Uterus (tissue), 4 donors: ENCODE measurements at places on chromosomes 12 and 14. TPM values are rescaled to one million over a fixed set of nuclear protein-coding genes. Genes with fewer than 3 reads are reported as not detected.

GRCh38 chr14:35366056-35366451, 38.5 kb downstream of the NFKBIA start:
- no peak overlapping the region for H3K4me3 ChIP-seq
- no peaks in the 10 kb centered on the region for H3K36me3 ChIP-seq
- DNase-seq, result no peak
- H3K4me1 ChIP-seq, result peaks cover 7% of the 10 kb centered on the region
- H3K27me3 ChIP-seq, result no peaks in the 10 kb centered on the region

GRCh38 chr14:54104601-54105145, 148.0 kb upstream of the BMP4 start:
- H3K27me3 ChIP-seq, result no peaks in the 10 kb centered on the region
- no peaks in the 10 kb centered on the region for H3K36me3 ChIP-seq
- no peak overlapping the region for H3K27ac ChIP-seq
- no peak overlapping the region for H3K4me3 ChIP-seq
- DNase-seq, result no peak
- H3K4me1 ChIP-seq, result no peaks in the 10 kb centered on the region

GYS2 gene
- total RNA-seq, result not detected

DNA sequence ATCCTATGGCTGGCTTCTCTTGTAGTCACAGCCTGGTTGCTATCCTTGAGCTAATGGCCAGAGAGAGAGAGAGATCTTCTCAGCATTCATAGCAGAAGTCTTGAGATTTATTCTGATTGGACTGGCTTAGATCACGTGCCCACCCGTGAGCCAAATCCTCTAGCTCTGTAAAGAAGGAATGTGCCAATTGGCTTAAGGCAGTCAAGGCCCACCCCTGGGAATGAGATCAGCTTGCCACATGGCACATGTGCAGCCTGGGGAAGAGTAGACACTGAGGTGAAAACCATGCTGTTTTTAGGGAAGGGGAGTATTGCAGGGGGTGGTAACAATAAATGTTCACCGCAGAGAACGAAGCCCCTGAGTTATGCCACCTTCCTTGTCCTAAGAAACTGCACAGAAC, 36.3 kb downstream of the PLEKHG7 start:
- H3K4me1 ChIP-seq, result no peaks in the 10 kb centered on the region
- no peak overlapping the region for H3K27ac ChIP-seq

DNA sequence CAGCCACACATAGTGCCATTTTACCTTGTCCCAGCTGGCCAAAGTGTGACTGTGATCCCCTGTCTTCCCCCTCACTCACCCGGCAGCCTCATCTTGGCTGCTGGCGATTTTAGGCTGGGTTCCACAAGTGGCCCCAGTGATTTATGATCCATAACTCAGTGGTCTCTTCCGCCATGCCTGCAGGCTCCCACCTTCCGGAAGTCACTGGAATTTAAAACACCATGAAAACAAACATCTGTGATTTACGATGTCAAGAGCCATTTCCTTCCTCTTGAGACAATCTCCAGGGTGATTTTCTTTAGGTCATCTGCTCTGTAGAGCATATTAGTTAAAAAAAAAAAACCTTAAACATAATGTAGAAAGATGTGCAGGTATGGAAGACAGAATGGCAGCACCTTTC, 282.3 kb downstream of the CACNA1C start:
- no peak overlapping the region for H3K4me3 ChIP-seq
- no peaks in the 10 kb centered on the region for H3K27me3 ChIP-seq
- peak overlapping the region; percentile 92 for H3K27ac ChIP-seq

DNA sequence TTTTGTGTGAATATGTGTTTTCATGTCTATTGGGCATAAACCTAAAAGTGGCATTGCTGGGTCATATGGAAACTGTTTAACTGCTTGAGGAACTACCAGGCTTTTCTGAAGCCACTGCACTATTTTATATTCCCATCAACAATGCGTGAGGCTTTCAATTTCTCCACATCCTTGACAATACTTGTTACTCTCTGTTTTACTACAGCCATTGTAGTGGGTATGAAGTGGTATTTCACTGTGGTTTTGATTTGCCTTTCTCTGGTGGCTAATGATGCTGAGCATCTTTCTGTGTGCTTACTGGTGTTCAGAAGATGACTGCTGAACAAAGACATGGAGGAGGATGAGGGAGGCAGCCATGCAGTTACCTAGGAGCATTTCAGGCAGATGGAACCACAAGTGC, 13.2 kb upstream of the TDG start:
- no peaks in the 10 kb centered on the region for H3K27me3 ChIP-seq
- no peak overlapping the region for H3K4me3 ChIP-seq
- no peak overlapping the region for H3K27ac ChIP-seq
- H3K36me3 ChIP-seq, result no peaks in the 10 kb centered on the region

- H3K27ac ChIP-seq, result no peak overlapping the region
- DNase-seq, result no peak
- H3K27me3 ChIP-seq, result no peaks in the 10 kb centered on the region
- H3K4me1 ChIP-seq, result no peaks in the 10 kb centered on the region
- no peak overlapping the region for H3K4me3 ChIP-seq
- H3K36me3 ChIP-seq, result no peaks in the 10 kb centered on the region
Measured at GRCh38 chr12:54162741-54163140, 26.0 kb downstream of the SMUG1 start.

RIN3 gene
- total RNA-seq, result 6.2 TPM

DNA sequence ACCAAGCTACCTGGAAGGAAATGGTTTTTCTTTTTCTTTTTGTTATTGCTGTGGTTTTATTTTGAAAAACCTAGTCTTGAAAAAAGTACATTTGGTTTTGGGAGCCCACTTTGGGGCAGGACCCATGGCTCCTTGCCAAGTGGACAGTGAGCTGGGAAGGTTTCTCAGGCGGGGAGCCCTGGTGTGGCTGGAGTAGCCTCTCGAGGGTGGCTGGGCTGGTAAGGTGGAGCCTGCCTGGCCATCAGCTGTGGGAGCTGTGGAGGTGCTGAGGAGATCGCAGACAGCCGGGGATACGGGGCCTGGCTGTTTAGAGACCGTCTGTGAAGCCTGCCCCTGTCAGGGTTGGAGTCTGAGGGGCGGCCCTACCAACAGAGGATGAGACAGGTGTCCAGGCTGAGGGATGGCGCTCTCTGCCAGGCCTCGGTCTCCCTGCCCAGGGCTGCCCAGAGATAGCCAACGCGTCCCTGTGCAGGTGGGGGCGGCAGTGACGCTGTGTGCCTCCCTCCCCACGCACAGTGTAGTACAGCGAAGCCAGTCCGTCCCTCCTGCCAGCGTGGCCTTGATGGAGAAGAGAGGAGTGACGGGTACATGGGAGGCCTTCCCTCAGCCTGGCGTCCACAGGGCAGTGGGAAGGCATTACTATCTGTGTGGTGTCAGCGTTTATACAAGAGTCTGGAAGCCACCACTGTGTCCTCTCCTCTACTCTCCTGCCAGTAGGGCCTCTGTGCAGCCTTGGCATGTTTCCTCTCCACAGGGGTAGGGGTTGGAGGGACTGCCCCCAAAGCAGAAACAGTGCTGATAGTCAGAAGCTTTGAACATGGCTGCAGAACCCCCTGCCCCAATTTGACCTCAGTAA, 5.9 kb downstream of the RIN3 start:
- no peak overlapping the region for H3K4me3 ChIP-seq
- H3K36me3 ChIP-seq, result no peaks in the 10 kb centered on the region
- no peak overlapping the region for H3K27ac ChIP-seq
- DNase-seq, result no peak
- H3K4me1 ChIP-seq, result no peaks in the 10 kb centered on the region

GRCh38 chr14:60326274-60326673, 77.3 kb downstream of the PPM1A start:
- H3K27me3 ChIP-seq, result no peaks in the 10 kb centered on the region
- no peak overlapping the region for H3K27ac ChIP-seq
- H3K36me3 ChIP-seq, result no peaks in the 10 kb centered on the region
- H3K4me1 ChIP-seq, result no peaks in the 10 kb centered on the region
- no peak overlapping the region for H3K4me3 ChIP-seq

NUAK1 gene
- total RNA-seq, result 9.4 TPM

GRCh38 chr12:124242529-124243065, 52.3 kb upstream of the RFLNA start:
- H3K27me3 ChIP-seq, result no peaks in the 10 kb centered on the region
- H3K4me1 ChIP-seq, result no peaks in the 10 kb centered on the region
- no peak overlapping the region for H3K4me3 ChIP-seq

GRCh38 chr14:81523616-81524015, 10.0 kb downstream of the SEL1L start:
- no peak for DNase-seq
- no peak overlapping the region for H3K27ac ChIP-seq
- H3K36me3 ChIP-seq, result no peaks in the 10 kb centered on the region
- H3K27me3 ChIP-seq, result no peaks in the 10 kb centered on the region

GRCh38 chr14:101181446-101182313, 278.2 kb upstream of the RTL1 start:
- H3K36me3 ChIP-seq, result no peaks in the 10 kb centered on the region
- no peaks in the 10 kb centered on the region for H3K27me3 ChIP-seq
- H3K27ac ChIP-seq, result no peak overlapping the region
- H3K4me1 ChIP-seq, result no peaks in the 10 kb centered on the region
- no peak overlapping the region for H3K4me3 ChIP-seq

NPC2 gene
- 261 TPM for total RNA-seq

DEGS2 gene
- total RNA-seq, result 26.6 TPM

DNA sequence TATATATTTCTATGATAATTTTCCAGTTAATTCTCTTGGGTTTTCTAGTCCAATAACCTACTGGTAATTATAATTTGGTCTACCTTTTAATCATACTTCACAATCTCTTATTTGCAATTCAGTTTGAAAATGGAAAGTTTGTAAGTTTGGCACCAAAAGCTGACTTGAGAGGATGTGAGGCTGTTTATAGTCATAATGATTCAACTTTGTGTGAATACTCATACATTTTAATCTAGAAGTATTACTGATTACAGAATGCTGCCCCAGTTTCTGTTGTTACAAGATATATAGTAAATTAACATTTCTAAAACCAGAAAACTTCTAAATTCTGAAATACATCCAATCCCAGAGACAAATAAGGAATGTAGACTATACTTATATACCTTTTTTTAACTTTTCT, 158.2 kb downstream of the SLC38A4 start:
- no peak for DNase-seq
- no peak overlapping the region for H3K27ac ChIP-seq
- H3K36me3 ChIP-seq, result no peaks in the 10 kb centered on the region
- no peaks in the 10 kb centered on the region for H3K4me1 ChIP-seq
- no peaks in the 10 kb centered on the region for H3K27me3 ChIP-seq
- no peak overlapping the region for H3K4me3 ChIP-seq

DNA sequence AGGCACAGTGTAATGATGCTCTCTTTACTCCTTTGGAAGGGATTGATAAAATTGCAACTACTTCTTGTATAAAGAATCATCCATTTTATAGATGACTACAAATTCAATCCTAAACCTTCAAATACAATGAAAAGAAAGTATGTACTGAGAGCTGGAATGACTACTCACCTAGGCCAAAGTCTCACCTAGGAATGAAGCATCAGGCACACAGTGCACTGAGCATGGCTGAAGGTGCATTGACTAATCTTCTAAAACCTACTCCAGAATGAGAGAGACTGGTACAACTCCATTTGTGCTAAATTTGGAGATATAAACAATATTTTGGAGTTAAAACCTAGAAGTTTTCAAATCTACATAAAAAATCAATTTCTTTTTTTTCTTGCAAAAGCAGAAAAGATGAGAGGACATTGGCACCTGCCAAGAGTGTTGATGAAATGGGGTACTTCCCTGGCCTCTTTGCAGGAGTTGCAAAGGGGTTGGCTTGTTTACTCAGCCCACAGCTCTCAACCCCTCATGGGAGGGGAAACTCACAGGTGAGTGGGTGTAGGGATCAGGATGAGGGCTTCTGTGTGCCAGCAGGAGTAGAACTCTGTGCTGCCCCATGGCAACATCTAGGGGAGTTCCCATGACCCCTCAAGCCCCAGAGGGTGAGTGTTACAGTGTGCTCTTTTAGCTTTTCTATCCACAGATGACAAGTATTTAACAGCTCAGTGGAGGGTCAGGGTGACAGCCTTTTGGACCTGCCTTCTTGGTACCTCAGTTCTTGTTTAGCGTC, 31.3 kb downstream of the CLECL1 start:
- H3K27ac ChIP-seq, result no peak overlapping the region
- no peak overlapping the region for H3K4me3 ChIP-seq
- no peaks in the 10 kb centered on the region for H3K36me3 ChIP-seq
- H3K4me1 ChIP-seq, result no peaks in the 10 kb centered on the region

GRCh38 chr14:72736786-72737559, 156.9 kb downstream of the DPF3 start:
- H3K4me1 ChIP-seq, result no peaks in the 10 kb centered on the region
- no peak overlapping the region for H3K4me3 ChIP-seq
- H3K36me3 ChIP-seq, result no peaks in the 10 kb centered on the region
- DNase-seq, result no peak

DNA sequence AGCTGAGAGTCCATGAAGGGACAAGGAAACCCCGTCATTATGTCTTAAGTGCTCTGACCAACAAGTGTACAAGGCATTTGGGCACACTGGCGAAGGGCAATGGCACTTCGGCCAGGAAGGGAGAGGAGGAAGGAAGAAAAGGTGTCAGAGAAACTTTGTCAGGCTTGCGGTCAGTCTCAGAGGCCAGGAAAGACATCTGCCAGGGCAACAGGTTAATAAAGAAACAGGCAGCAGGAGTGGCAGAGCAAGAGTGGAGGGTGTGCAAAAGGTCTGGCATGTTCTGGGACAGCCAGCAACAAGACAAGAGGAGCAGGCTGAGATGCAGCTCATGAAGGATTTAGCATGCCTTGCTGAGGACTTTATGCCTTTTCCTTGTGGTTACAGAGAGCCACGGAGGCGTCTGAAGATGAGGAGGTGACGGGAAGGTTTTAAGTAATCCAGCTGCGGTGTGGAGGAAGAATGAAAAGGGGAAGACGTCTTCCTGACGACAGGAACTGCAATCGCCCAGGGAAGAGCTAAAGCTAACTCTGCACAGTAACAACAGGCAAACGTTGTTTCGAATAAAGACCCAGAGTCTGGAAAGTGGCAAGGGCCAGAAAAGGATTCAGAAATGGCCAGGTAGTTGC, 13.1 kb downstream of the APPL2 start:
- H3K4me3 ChIP-seq, result no peak overlapping the region
- peak overlapping the region; percentile 46 for H3K27ac ChIP-seq
- H3K36me3 ChIP-seq, result no peaks in the 10 kb centered on the region

TMEM179 gene
- not detected for total RNA-seq

GRCh38 chr12:112945515-112945914, 7.2 kb downstream of the OAS3 start:
- H3K4me1 ChIP-seq, result no peaks in the 10 kb centered on the region
- no peak for DNase-seq

DNA sequence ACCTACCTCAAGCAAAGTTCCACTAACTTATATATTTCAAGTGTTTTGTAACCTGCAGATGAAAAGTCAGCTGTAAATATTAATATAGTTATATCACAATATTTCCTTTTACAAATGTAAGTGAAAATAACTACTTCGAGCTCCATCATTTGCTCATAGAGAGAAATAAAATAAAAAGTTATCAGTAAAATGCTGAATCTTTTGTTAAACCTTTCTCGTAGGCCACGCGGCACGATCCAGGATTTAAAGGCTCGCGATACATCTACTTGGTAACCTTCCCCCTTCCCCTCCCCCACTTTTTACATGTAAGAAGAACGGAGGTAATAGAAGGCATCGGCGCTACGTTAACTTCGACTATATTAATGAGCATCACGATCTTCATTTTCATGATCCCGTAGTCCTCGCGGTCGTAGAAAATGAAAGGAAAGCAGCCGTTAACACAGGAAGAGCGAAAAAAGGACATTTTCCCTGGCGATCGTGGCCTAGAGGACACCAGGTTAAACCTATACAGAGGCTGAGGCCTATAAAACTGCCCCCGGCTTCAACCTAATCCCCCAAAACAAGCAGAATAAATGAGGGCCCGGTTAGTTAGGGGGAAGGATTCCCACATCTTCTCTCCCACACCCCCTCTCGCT, 508 bp downstream of the HNRNPC start:
- H3K36me3 ChIP-seq, result no peaks in the 10 kb centered on the region
- peak overlapping the region; percentile 99 for H3K27ac ChIP-seq
- DNase-seq, result no peak
- H3K4me1 ChIP-seq, result peaks cover 5% of the 10 kb centered on the region
- H3K27me3 ChIP-seq, result no peaks in the 10 kb centered on the region

PLEKHA5 gene
- 23.6 TPM for total RNA-seq
